Putamen (tissue), 1 donor: ENCODE measurements at places on chromosomes 3 and 15.

DNA sequence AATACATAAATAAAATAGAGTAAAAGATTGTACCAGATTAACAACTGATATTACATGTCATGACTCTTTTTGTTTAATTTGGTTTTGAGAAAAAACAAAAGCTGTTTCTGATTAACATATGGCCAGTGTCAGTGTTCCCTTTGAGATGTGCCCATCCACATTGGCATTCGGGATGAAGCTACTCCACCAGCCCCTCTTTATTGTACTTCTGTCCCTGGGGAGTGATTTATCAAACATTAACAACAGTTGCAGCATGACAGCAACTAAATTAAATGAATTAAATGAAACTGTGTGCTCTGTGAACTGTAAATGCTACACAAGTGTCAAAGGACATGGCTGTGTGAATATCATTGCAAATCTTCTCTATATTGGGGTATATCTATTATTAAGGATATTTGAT, 25.9 kb upstream of the MTMR10 start:
- no peak for DNase-seq

DNA sequence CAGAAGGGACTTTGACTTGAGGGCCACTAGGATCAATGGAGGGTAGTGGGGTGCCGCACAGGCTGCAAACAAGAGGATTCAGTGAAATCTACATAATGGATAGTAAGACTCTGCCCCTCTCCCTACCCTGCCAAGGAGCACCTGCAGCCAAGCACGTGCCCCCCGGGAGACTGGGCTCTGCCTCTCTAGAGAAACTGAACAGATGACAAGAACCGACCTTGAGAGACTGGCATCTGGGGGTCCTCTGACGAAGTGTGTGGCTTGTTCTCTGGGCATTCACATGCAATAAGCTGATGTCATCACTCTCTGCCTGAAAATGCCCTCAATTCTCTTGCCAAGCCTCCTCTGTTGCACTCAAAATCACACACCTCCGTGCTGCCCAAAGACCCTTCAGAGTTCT, 132.3 kb downstream of the FAM43A start:
- DNase-seq = no peak

DNA sequence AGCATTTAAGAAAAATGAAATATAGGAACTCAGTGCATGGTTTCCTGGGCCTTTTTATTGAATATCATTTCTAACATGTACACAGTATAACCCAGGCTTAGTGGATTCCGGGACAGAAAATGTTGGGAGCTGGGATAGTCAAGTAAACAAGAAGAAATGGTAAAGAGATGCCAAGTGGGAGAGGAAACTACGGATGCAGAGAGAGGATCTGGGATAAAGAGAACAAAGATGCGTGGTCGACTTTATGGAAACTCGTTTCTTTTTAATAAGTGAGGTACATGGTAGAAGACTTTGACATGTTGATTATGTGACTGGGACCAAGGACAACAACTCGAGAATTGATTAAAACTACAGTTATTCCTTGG, 1.2 kb upstream of the GPR176 start:
- no peak for DNase-seq

- no peak for DNase-seq
These were observed 11.8 kb downstream of the POLG start for GRCh38 chr15:89322822-89323221.

- DNase-seq = no peak
These were observed 171.7 kb downstream of the FNDC3B start for GRCh38 chr3:172211123-172211522.

- DNase-seq = no peak
These were observed 209.5 kb upstream of the SUCLG2 start for GRCh38 chr3:67863869-67864268.

DNA sequence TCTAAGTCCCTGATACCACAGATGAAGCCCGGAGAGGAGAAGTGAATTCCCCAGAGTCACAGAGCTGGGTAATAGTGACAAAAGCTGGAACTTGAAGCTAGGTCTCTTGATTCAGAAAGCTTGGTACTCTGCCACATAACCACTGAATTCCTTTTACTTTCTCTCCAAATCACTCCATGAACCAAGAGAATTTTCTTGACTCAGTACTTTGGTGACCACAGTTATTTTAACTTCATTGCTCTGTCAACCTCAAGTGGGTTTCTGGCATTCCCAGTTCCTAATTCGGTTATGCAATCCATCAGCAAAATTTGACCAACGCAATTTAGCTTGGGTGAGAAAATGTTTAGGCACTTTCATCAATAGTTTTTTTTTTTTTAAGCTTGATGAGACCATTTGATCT, 61.0 kb upstream of the PPARG start:
- DNase-seq = no peak

DNA sequence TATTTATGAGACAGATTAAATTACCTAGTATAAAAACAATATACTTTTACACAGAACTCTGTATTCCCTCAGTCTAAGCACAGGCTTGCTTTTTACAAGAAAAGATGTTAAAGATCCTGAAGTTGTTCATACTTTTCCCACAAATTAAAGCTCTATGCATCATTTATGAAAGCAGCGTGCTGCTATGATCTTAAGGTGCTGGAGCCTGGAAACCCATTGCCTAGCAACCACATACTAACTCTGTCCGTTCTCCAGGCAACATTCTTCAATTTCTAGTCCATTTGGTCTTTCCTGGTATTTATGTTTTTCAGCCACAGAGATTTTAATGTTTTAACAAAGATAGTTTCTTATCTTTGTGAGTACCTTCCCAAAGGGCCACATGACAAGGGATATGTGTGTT, 312.0 kb downstream of the DOCK3 start:
- DNase-seq = no peak

DNA sequence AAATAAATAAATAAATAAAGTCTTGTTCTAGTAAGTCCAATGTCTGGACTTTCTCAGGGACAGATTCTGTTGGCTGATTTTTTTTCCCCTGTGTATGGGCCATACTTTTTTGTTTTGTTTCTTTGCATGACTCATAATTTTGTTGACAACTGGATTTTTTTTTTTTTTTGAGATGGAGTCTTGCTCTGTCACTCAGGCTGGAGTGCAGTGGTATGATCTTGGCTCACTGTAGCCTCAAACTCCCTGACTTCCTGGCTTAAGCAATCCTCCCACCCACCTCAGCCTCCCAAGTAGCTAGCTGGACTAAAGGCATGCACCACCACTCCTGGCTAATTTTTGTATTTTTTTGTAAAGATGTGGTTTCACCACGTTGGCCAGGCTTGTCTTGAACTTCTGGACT, 38.9 kb downstream of the TICRR start:
- no peak for DNase-seq

GRCh38 chr15:99103279-99103678, 1.6 kb upstream of the SYNM start:
- DNase-seq = no peak

- DNase-seq = no peak
These were observed 301.6 kb upstream of the TRIM42 start for GRCh38 chr3:140376136-140376889.

DNA sequence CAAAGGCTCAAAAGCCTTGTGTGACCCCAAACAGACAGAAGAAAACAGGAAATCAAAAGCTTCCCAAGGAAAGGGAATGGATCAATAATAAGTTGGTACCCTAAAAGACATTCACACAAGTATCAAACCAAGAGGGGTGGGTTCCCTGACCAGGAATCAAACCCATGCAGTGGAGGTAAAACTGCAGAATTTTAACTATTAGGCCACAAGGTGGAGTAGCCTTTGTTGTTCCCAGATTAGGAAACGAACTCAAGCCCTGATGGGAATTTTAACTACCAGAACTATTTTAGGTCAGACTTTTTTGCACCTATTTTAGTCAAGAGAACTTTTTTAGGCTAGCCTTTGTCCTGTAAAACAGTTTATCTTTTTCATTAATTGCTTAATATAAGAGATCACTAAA, 31.4 kb downstream of the SETMAR start:
- no peak for DNase-seq

GRCh38 chr3:124121379-124122312, 129.7 kb upstream of the ROPN1 start:
- no peak for DNase-seq

DNA sequence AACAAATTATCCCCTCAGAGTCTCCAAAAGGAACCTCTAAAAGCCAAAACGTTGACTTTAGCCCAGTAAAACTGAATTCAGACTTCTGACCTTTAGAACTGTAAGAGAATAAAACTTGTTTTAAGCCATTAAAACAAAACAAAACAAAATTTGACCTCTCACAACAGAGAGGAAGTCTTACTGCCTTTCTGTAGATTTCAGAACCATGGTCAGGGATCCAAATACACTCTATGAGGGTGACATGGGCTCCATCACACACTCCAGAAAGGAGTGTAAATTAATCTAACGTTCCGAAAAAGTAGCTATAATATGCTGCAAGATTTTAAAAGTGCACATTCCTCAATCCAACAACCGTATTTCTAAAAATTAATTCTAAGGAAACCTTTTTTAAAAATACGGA, 19.2 kb upstream of the RPL14 start:
- DNase-seq = no peak

- no peak for DNase-seq
These were observed 171.6 kb downstream of the PPM1L start for GRCh38 chr3:160927620-160928019.

DNA sequence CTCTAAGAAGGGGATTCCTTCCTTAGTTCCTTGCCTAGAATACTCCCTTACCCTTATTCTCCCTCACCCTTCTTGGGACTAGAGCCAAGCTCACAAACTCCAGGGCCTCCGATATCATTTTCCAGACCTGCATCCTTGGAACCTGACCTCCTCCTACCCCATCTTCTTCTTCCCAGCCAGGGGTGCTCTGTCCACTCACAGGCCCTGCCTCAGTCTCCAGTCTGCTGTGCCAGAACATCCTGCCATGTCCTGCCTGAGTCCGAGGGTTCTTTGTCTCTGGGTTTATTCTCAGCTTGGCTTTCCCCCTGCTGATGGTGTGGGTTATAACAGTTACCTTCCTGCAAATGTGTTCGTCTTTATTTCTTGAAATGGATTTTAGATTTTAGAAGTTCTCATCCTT, 59.9 kb upstream of the MCF2L2 start:
- DNase-seq = no peak

- DNase-seq = no peak
These were observed 124.5 kb downstream of the SUCLG2 start for GRCh38 chr3:67529915-67530314.

GRCh38 chr3:44236485-44236908, 5.2 kb upstream of the TOPAZ1 start:
- DNase-seq = no peak

DNA sequence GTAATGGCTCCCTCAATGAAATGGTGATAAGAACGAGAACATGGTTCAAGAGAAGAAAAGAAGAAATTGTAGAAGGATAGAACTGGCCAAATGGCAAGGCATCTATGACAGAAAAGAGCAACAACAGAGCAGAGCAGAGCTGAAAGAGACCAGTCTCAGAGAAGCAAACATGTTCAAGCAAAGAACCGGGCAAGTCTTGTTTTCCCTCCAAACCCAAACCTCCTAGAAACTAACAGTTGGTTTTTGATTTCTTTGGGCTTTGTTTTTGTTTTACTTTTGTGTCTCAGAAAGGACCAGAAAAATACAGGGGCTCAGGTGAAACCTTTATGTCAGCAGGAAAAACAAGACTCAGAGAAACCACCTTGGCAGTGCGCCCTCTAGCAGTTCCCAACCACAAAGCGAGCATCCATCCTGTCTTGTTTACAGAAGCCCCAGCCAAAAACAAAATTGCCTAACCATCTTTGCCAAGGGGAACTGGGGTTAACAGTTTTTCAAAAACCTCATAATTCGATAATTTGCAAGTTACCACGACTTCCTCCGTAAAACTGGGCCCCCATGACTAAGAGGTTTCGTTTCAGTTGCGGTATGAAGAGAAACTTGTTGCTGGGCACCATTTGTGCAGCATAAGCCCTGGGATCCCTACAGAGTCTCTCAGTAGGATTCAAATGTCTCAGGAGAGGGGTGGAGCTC, 159.2 kb upstream of the SLC24A5 start:
- no peak for DNase-seq

- no peak for DNase-seq
These were observed 243.2 kb upstream of the RGMA start for GRCh38 chr15:93332168-93332553.

DNA sequence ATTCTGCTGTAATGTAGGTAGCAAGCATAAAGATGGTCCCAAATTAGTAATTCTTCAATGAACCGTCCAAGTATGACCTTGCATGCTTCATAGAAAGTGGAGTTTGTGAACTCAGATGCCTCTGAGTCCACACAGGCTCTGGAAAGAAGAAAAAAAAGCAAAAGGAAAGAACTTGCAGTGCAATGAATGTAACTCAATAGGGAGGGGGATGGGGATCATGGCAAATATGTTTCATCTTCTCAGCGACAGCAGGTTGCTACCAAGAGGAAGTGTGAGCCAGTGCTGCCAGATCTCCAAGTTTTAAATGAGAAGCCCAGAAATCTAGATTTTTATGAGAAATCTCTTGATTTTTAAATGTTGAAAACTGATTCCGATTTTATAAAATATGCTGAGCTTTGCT, 50.3 kb downstream of the IL20RB start:
- no peak for DNase-seq

GRCh38 chr3:134229038-134229437, 21.6 kb downstream of the RYK start:
- no peak for DNase-seq
